Activated T-cell treated with anti-CD3 and anti-CD28 coated beads, Interleukin-2, amount 50 U/mL, for 1 hour (primary cell): ENCODE measurements at places on chromosomes 5 and 9.

DNA sequence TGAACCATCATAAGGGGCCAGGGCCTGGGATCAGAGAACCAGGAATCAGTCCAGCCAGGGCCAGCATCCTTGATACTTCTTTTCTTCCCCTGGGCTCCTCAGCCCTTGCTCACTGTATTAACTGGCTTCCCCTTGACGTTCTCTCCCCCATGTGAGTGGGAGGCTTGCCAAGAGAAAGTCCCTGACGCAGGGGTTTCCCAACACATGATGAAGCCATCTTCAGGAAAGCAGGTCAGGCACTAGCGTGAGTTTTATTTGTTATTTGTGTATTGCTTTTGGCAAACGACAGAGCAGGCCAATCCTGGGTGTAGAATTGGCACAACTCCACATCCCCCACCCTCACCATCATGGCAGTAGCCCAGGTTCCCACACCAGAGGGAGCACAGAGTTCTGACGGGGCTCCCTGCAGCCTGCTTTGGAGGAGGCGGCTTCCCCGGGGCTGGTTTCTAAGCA is 165.5 kb upstream of the NFIL3 start:
- no peak for DNase-seq

DNA sequence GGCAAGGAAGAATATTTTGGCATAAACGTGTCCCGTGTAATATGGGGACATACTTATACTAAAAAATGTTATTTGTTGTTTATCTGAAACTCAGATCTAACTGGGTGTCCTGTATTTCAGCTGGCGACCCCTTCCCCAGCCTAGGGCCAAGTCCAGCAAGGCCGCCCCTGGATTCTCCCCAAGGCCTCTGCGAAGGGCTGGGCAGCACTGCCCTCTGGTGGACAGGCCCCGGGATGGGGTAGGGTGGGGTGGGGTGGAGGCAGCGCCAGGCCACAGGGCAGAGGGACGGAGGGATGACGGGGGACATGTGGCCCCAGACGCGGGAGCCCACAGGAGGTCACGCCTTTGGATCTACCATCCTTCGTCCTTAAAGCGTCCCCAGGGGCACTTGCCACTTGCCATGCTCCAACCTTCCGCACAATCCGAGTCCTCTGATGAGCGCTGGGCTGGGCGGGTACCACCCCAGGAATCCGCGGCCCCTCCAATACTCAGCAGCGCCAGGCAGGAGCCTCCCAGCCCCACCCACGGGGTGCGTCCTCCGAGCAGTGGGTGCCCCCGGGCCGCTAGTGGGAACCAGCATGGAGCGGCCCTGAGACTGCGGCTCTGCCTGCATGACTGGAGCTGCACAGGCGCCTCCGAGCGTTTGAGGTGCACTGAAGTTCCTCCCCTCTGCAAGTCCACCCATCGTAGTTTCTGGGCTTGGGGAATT is 7.1 kb upstream of the AGPAT2 start:
- no peak for DNase-seq

GRCh38 chr5:57889558-57889957 is 406.9 kb upstream of the ACTBL2 start:
- no peak for DNase-seq

DNA sequence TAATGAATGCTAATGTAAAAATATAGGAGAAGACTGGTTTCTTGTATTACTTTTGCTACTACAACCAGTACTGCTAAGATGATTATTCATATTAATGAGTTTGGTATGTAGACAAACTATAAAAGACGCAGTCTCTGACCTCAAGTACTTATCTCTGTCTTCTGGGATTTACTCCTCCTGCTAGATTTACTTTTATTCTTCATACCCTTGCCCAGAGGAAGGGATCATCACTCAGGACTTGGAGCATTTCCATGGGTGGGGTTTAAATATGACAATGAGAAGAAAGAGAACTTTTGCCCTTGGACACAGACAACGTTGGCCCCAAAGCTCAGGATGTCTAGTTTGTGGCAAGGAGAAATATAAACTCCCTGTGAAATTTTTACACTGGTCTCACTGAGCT is 126.1 kb downstream of the BNC2 start:
- DNase-seq: no peak

DNA sequence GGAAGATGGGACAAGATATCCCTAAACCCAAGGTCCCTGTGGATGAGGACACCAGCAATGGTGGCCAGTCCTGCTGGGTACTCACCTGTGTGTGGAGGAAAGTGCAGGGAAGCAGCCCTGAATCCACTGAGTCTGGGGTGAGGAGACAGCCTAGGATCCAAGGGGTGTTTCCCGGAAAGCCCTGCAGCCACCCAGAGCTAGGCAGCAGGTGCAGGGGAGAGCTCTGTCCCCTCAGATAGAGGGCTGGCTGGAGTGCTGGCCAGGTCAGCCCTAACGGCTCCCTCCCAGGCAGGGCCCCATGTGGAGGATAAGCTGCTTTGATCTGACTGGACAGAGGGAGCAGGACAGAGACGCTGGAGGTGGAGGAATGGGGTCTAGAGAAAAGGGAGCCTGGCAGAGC is 344.7 kb upstream of the IRX4 start:
- DNase-seq: no peak

GRCh38 chr9:3205421-3206095 is 320.2 kb downstream of the RFX3 start:
- DNase-seq: no peak

GRCh38 chr5:116654925-116655324 is 80.3 kb upstream of the SEMA6A start:
- DNase-seq: no peak

- no peak for DNase-seq
These were observed 2043.6 kb upstream of the C9orf72 start for GRCh38 chr9:29616844-29617243.

DNA sequence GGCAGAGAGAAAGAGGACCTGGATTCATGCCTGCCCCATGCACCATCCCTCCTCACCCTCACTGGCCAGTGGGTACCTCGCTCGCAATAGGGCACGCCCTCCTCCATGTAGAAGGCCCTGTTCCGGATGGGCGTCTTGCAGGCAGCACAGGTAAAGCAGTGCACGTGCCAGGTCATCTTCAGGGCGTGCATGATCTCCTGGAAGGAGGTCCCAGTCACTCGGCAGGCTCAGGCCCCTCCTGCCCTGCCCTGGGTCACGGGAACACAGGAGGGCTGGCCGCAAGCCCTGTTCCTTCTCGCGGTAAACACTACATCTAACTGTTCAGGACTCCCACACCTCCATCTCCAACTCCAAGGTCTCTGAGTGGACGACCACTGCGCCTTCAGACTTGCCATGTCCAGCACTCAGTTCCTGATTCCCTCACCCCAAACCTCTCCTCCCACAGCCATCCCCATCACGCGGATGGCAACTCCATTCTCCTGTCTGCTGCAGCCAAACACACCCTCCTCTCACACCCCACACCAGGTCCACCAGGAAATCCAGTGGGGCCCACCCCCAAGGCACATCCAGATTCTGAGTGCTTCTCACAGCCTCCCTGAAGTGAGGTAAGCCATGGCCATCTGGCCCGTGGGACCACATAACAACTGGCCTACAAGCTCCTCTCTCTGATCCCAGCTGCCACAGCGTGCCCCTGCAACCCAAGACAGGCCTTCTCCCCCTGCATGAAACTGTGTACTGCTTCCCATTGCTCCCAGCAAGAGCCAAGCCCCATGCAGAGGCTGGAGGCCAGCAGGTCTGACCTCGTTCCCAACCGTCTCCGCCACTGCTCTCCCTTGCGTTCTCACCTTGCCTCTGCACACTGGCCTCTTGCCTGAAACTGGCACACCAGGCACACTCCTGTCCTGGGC is 10.8 kb upstream of the DBN1 start:
- no peak for DNase-seq

DNA sequence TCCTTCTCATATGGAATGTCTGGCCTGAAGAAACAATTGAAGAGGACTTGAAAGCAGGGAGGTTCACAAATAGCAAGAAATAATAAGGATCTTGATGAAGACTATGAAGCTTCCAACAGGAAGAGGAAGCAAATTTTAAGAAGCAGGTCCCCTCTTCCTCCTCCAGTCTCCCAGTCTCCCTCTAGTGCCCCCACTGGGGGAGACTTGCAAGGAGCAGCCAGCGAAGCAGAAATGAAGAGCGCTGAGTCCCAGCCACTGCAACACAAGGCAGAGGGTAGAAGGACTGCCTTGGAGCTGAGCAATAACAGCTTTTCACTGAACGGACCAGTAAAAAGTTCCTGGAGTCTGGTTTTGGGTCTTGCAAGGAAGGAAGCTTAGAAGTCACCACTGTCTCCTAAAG is 32.6 kb upstream of the ACO1 start:
- no peak for DNase-seq

DNA sequence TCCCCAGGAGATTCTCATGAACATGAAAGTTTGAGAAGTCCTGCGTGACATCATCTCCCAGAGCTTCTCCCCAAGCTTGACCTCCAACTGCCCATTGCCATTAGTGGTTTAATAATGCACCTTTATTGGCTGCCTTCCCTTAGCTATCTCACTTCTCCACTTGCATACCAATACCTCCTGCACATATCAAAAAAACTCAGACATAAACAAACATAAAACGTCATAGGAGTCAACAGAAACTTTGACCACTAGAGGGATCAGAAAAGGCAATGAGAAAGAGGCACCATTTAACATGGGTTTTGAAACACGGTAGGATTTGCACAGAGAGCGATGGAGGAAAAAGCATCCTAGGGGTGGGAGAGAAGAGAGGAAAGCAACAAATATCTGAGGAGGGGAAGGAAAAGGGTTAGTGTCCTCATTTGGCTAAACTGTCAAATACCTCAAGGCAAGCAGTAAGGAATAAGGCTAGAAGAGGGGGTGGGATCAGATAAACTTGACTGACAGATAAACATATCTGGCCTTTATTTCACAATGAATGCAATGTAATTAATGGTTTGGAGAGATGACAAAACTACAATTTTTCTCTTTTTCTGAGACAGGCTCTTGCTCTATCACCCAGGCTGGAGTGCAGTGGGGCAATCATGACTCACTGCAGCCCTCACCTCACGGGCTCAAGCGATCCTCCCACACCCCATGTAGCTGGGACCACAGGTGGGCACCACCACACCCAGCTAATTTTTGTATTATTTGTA is 27.0 kb downstream of the GNAQ start:
- DNase-seq: no peak

GRCh38 chr9:89871871-89872331 is 267.1 kb downstream of the GADD45G start:
- DNase-seq: no peak

GRCh38 chr5:84709075-84709474 is 324.4 kb upstream of the EDIL3 start:
- DNase-seq: no peak

DNA sequence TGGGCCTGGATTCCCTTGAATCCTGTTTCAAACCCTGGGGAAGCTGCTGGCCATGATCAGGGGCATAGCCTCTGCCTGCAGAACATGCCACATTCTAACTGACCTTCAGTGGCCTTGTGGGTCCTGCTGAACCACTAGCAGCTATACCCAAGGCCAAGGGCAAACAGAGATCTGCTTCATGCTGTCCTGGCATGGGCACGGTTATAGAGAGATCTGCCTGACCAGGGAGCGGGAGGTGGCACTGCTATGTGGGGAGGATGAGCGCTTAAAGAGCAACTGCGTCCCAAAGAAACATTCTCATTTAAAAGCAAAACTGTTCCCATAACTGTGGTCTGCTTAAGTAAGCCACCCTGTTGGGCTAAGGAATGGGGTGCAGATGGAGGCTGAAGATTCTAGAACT is 36.5 kb upstream of the SYNPO start:
- no peak for DNase-seq

- no peak for DNase-seq
These were observed 230.3 kb upstream of the ZNF462 start for GRCh38 chr9:106632621-106633020.

GRCh38 chr9:113228130-113228665 is 6.9 kb downstream of the SLC31A1 start:
- no peak for DNase-seq

- DNase-seq: no peak
These were observed 200.2 kb downstream of the SEMA6A start for GRCh38 chr5:116374434-116374852.

GRCh38 chr9:133602277-133602676 is 6.9 kb downstream of the FAM163B start:
- DNase-seq: no peak

DNA sequence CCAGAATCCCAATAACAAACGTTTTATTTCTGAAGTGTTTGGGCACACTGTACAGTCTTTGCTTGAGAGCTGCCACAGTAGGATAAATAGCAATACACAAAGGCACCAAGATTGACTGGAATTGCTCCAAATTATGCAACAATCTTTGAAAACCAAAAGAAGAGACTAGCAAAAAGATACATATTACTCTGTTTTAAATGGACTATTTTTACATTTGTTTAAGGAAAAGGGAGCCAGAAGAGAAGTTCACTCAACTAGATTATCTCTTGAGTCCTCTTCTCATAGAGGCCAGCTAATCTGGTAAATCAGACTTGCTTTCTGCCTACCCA is 385.0 kb upstream of the SLC30A5 start:
- no peak for DNase-seq

- no peak for DNase-seq
These were observed 368 bp upstream of the FRMPD1 start for GRCh38 chr9:37650299-37650872.

DNA sequence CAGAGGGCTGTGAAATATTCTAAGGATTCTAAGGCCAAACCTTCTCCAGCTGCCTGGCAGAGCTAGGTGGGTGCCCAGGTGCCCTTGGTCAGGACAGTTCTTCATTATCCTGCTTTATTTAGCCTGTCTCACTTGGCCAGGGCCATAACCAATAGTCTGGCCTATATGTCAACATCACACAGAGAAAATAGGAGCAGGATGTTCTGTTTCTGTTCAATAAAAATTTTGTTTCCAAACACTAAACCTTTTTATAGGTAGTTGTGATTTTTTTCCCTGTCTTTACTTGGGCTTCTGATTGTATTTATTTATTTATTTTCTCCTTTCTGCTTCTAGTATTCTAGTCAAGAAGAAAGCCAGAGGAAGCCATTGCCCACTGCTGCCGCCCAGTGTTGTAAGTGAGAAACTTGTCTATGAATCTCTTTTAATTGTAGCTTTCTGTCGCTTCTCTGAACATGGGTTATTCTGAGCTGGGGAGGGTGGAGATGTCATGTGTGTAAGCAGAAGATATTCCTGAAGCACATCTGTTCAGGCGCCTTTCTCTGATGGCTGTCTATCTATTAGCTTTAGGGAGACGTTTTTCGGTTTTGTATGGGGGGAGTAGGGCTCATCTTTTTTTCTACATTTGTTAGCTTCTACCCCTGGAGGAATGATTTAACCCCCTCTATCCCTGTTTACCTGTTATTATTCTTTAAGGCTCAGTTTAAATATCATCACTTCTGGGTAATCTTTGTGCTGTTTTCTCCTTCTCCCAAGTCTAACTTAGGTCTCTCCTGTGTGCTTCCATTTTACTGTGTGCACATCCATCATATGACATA is 97.1 kb downstream of the UNC13B start:
- peak; percentile 40 for DNase-seq

- DNase-seq: no peak
These were observed 167.9 kb upstream of the ACTBL2 start for GRCh38 chr5:57650360-57651069.

DNA sequence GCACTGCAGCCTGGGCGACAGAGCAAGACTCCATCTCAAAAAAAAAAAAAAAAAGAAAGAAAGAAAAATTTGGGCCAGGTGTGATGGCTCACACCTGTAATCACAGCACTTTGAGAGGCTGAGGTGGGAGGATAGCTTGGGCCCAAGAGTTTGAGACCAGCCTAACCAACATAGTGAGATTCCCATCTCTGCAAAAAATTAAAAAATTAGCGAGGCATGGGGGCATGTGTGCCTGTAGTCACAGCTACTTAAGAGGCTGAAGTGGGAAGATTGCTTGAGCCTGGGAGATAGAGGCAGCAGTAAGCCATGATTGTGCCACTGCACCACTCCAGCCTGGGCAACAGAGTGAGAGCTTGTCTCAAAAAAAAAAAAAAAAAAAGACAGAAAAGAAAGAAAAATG is 2.9 kb upstream of the SIT1 start:
- DNase-seq: no peak
